ENCODE measurements at places on chromosomes 13 and 19.
A peak's percentile ranks its signal among the peaks of the same experiment; 100 is the strongest.

- no peak for DNase-seq
Observed at GRCh38 chr13:110282316-110282841, 24.6 kb downstream of the COL4A1 start.

- DNase-seq = peak; percentile 33
Observed at GRCh38 chr19:13260883-13261653, 110.9 kb downstream of the IER2 start.

- DNase-seq = no peak
Observed at GRCh38 chr13:92297971-92298942, 899.8 kb downstream of the GPC5 start.

GRCh38 chr13:52793515-52794061, 54.0 kb upstream of the CNMD start:
- no peak for DNase-seq

GRCh38 chr19:38702278-38702677, 42.0 kb downstream of the CAPN12 start:
- DNase-seq = no peak

DNA sequence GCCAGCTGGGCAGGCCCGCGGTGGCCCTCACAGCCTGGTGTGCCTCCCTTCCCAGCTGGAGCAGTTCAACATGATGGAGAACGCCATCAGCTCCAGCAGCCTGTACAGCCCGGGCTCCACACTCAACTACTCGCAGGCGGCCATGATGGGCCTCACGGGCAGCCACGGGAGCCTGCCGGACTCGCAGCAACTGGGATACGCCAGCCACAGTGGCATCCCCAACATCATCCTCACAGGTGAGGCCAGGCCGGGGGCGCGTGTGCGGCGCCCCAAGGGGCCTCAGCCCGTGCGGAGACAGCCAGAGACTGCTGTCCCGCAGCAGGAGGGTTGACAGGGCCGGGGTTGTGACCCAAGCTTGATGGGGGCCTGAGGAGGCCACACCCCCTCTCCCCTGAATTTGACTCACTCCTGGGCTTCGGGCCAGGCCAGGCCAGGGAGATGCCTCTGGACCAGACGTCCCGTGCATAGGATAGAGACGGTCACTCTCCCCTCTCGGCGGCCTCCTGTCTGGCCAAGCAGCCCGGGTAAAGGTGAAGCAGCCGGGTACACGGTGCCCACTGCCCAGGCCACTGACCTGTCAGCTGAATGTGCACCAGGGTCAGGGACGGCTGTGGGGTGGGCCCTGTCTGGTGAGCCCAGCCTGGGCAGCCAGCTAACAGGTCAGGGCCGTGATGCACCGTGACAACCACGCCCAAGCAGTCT, 15.4 kb downstream of the COMP start:
- DNase-seq = peak; percentile 58

- no peak for DNase-seq
Observed at GRCh38 chr13:42864952-42865767, 83.8 kb downstream of the FAM216B start.

Measured in adrenal gland (tissue), 19 donors.